ENCODE measurements at places on chromosomes 16 and 17. TPM values are rescaled to one million over a fixed set of nuclear protein-coding genes. Genes with fewer than 3 reads are reported as not detected.
A peak's percentile ranks its signal among the peaks of the same experiment; 100 is the strongest.

DNA sequence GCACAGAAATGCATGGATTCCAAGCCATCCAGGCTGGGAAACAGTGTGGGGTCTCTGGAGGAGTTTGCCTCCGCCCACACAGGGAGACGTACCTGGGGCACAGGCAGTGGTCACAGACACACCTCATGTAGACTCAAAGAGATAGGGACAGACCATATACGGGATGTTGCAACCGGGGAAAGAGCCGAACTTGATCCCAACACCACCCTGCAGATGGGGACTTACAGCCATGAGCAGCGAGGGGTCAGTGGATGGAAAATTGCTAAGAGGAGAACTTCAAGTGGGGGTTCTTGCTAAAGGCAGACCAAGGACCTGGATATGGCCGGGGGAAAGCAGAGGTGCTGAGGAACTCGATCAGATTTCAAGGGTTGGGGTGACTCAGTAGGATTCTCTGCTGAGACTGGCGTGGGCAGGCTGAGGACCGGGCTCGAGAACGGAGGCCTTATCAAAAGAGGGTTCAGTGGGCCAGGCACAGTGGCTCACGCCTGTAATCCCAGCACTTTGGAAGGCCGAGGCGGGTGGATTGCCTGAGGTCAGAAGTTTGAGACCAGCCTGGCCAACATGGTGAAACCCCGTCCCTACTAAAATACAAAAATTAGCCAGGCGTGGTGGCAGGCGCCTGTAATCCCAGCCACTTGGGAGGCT is 12.0 kb upstream of the DNAH17 start:
- no peak overlapping the region for H3K4me3 ChIP-seq
- H3K27ac ChIP-seq: no peak overlapping the region
- no peak for DNase-seq
- no peaks in the 10 kb centered on the region for H3K27me3 ChIP-seq
- H3K36me3 ChIP-seq: no peaks in the 10 kb centered on the region
- H3K4me1 ChIP-seq: peaks cover 16% of the 10 kb centered on the region

- 0 out of 2 replicates have a peak, but pooled peaks cover 5% of the 10 kb centered on the region for H3K4me1 ChIP-seq
- no peak overlapping the region for H3K4me3 ChIP-seq
- H3K27ac ChIP-seq: no peak overlapping the region
- H3K36me3 ChIP-seq: no peaks in the 10 kb centered on the region
- no peaks in the 10 kb centered on the region for H3K27me3 ChIP-seq
- DNase-seq: no peak
Measured at GRCh38 chr16:46745617-46746016, 2.5 kb downstream of the MYLK3 start.

GRCh38 chr17:9475101-9475658 is 100.4 kb downstream of the STX8 start:
- H3K27me3 ChIP-seq: no peaks in the 10 kb centered on the region
- H3K4me1 ChIP-seq: peaks cover 7% of the 10 kb centered on the region
- no peak for DNase-seq

DNA sequence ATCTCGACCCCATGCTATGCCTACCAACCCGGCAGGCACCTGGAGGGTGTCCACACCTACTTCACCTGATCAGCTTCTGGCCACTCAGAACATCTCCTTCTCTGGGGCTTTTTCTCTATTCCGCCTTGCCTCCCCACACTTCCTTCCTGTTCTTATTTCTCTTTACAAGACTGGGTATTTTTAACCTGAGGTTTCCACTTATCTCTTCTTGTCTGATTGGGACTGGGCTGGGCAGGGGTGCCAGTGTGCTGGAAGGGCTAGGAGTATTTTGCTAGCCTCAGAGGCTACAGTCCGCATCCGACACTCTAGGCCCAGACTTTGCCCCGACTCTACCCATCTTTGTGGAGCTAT is 26.2 kb upstream of the ZNF652 start:
- H3K27ac ChIP-seq: no peak overlapping the region
- no peaks in the 10 kb centered on the region for H3K36me3 ChIP-seq
- no peaks in the 10 kb centered on the region for H3K27me3 ChIP-seq
- no peak for DNase-seq
- H3K4me3 ChIP-seq: no peak overlapping the region

DNA sequence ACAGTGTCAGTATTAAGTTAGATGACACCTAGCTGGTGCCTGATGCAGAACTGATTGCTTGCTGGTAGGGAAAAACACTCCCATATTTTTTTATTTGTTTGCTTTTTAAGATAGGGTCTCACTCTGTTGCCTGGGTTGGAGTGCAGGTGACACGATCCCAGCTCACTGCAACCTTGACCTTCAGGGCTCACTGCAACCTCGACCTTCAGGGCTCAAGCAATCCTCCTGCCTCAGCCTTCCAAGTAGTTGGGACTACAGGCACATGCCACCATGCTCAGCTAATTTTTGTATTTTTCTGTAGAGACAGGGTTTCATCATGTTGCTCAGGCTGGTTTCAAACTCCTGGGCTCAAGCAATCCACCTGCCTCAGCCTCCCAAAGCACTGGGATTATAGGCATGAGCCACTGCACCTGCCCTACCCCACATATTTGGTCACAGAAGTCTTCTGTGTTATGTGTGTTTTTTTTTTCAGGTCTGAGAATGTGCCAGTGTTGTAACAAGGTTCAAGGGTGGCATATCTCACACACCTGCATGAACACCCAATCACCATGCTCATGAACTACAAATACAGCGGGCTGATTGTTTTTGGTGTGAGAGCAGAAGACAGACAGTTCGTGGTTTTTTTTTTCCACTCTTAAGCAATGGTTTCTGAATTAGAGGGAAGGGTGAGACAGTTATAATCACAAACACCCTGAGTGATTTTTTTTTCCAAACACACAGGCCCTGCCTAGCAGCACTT is 22.8 kb downstream of the SPAG9 start:
- H3K36me3 ChIP-seq: no peaks in the 10 kb centered on the region
- DNase-seq: no peak
- no peak overlapping the region for H3K27ac ChIP-seq
- no peaks in the 10 kb centered on the region for H3K4me1 ChIP-seq

DNA sequence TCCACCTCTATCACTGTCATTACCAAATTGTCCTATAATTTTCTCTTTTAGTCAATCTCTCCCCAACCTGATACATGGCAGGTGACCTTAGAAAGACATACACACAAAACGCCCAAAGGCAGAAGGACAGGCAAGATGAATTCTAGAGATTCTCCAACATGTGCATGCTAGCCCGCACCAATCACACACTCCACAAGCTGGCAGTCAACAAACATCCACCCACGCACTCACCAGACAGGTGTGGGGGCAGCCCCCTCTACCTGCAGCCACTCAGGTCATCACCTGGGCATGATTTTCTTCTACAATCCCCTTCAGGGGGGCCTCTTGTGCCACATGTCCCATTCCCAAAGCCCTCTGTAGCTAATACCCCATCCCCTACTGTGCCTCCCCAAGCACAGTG is 9.5 kb downstream of the MPP2 start:
- H3K36me3 ChIP-seq: no peaks in the 10 kb centered on the region
- no peak overlapping the region for H3K27ac ChIP-seq
- no peak for DNase-seq
- H3K4me1 ChIP-seq: 0 out of 2 replicates have a peak, but pooled peaks cover 3% of the 10 kb centered on the region
- H3K27me3 ChIP-seq: no peaks in the 10 kb centered on the region

DNA sequence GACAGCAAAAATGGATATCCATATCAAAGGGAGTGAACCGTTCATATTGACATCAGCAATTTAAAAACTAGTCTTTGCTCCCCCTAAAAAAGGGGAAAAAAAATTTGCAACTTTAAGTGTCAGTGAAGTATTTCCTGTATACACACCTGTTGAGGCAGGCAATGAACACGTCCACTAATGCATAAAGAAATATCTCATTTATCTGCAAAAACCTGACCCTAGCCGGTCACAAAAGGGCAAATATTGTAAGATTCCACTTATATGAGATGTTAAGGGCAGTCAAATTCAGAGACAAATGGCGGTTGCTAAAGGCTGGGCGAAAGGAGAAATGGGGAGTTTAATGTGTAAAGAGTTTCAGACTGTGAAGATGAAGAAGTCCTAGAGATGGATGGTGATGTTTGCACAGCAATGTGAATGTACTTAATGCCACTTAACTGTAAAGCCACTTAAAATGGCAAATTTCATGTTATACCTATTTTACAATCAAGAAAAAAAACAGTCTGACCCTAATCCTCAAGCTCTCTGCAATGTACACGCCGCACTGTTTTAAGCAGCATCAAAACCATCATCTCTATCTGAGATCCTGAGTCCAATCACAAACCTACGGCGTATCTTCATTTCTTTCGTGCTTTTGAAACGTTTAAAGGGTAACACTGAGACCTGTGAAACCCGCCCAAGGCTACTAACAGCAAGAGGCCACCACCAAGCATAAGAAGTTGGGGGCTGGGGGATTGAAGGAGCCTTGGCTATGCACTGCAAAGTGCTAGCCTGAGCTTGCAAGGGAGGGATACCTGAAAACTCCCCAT is 1.1 kb downstream of the PARN start:
- H3K27ac ChIP-seq: peak overlapping the region; percentile 76
- H3K27me3 ChIP-seq: no peaks in the 10 kb centered on the region
- DNase-seq: no peak
- H3K4me3 ChIP-seq: peak overlapping the region; percentile 89
- peaks cover 22% of the 10 kb centered on the region for H3K36me3 ChIP-seq

DNA sequence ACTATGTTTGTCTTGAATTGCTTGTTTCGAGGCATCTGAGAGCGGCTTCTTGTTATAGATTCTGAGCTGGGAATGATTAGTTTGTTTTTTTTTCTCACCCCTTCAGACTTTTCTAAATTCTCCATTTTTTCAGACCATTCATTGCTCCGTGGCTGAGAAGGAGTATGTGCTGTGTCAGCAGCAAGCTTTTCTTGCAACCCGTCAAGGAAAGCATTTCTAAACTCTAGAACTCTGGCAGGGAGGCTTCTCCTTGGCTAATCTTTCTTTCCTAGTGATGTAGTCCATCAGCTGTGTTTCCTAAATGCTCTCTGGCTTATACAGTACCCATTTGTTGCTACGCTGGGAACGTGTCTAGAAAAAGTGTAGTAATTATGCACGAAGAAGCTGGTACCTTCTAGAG is 133.5 kb downstream of the FTO start:
- no peaks in the 10 kb centered on the region for H3K27me3 ChIP-seq
- H3K27ac ChIP-seq: no peak overlapping the region
- H3K4me1 ChIP-seq: no peaks in the 10 kb centered on the region
- no peak for DNase-seq

DNA sequence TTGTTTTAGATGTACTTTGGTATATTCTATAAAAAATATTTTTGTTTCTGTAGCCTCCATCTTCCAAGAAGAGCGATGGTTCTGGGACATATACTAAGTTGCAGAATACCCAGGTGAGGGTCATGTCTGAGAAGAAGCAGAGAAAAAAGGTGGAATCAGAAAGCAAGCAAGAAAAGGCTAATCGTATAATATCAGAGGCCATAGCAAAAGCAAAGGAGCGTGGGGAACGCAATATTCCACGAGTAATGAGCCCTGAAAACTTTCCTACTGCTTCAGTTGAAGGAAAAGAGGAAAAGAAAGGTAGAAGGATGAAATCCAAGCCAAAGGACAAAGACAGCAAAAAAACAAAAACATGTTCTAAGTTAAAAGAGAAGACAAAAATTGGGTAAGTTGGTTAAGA is 154.6 kb downstream of the CHD9 start:
- H3K27ac ChIP-seq: peak overlapping the region; percentile 90
- peak; percentile 23 for DNase-seq
- peaks cover 56% of the 10 kb centered on the region for H3K4me1 ChIP-seq
- H3K4me3 ChIP-seq: peak overlapping the region; percentile 76
- H3K36me3 ChIP-seq: 0 out of 2 replicates have a peak, but pooled peaks cover 4% of the 10 kb centered on the region

GRCh38 chr16:19329932-19330331 is 44.4 kb downstream of the CLEC19A start:
- H3K27me3 ChIP-seq: no peaks in the 10 kb centered on the region
- H3K4me3 ChIP-seq: no peak overlapping the region

- DNase-seq: no peak
- no peak overlapping the region for H3K4me3 ChIP-seq
- H3K27me3 ChIP-seq: peaks cover 6% of the 10 kb centered on the region
- no peaks in the 10 kb centered on the region for H3K4me1 ChIP-seq
- no peaks in the 10 kb centered on the region for H3K36me3 ChIP-seq
Measured at GRCh38 chr17:50820651-50821050, 14.7 kb upstream of the WFIKKN2 start.

MSL1 gene
- total RNA-seq: 45.3 TPM

CCL5 gene
- total RNA-seq: not detected

KRT33A gene
- total RNA-seq: not detected
